Activated naive CD8-positive, alpha-beta T cell treated with anti-CD3 and anti-CD28 coated beads, Interleukin-2, amount 10 ng/mL, durations not matched to agents 7 days and 5 days (primary cell): ENCODE measurements at places on chromosomes 4 and X. TPM values are rescaled to one million over a fixed set of nuclear protein-coding genes. Genes with fewer than 3 reads are reported as not detected.

DNA sequence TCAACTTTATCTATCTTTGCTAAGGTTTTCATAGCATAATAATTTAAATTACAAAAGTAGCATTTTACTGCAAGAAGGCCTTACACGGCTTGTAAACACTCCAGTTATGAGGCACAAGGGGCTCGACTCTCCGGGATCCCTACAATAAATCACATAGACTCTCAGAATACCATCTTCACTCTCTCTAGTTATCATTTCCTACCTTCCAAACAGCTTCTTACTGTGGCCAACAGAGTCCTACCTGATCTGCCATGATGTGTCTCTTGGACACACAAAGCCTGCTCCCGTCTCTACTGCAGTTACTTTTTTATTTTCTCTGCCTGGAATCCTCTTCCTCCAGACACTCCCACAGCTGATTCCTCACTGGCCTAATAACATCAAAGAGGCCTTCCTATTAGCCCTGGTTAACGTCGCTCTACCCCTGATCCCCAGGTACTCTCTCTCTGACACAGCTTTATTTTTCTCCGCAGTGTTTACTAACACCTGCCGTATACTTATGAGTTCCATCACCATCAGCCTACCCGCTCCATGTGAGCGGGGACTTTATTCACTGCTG lies 559.6 kb upstream of the DIPK2B start:
- H3K4me1 ChIP-seq, result peaks cover 63% of the 10 kb centered on the region
- peak overlapping the region; percentile 88 for H3K4me3 ChIP-seq
- no peaks in the 10 kb centered on the region for H3K27me3 ChIP-seq
- no peak for DNase-seq

GRCh38 chrX:107168257-107168656 lies 38.0 kb downstream of the NUP62CL start:
- no peaks in the 10 kb centered on the region for H3K4me1 ChIP-seq
- no peak overlapping the region for H3K4me3 ChIP-seq
- no peak for DNase-seq

DNA sequence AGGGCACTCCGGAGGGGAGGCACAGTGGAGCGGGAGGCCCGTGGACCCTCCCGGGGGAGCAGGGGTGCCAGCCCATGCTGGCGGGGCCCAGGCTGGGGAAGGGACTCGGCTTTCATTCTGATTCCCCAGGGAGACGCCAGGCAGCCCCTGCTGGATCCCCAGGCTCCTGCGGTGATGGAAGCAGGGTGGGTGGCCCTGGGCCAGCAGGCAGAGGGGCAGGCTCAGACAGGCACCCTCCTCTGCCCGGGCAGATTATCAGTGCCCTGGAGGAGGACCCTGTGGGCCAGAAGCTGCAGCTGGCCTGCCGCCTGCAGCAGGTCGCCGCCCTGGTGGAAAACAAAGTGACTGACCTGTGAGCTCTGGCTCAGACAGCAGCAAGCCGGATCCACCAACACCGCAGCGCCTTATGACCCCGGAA lies 2.1 kb upstream of the SRPK3 start:
- no peak overlapping the region for H3K4me3 ChIP-seq
- H3K4me1 ChIP-seq, result no peaks in the 10 kb centered on the region
- no peaks in the 10 kb centered on the region for H3K36me3 ChIP-seq
- H3K27me3 ChIP-seq, result peaks cover 7% of the 10 kb centered on the region
- H3K27ac ChIP-seq, result no peak overlapping the region

The VAMP7 gene
- 27.7 TPM for total RNA-seq

The C4orf51 gene
- total RNA-seq, result not detected

GRCh38 chr4:8768357-8768999 lies 103.2 kb downstream of the HMX1 start:
- no peak overlapping the region for H3K27ac ChIP-seq
- no peaks in the 10 kb centered on the region for H3K27me3 ChIP-seq
- H3K4me3 ChIP-seq, result no peak overlapping the region
- no peak for DNase-seq
- H3K36me3 ChIP-seq, result no peaks in the 10 kb centered on the region

The GPC3 gene
- total RNA-seq, result 0.72 TPM

DNA sequence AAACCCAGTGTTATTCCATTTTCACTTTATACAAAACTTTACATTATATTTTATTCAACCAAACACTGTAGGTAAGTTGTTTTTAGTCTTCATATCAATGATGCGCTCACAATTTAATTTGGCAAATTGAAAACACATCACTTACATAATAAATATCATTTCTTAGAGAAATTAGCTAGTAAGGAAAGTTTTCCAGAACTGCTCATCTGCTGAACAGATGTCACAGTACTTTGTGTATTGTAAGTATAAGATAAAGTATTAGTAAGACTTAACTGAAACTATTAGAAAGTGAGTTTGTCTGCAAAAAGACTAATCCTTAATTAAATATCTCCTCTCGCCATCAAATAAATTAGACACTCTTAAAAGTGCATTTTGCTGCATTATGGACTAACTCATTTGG lies 108.7 kb upstream of the PACRGL start:
- no peak overlapping the region for H3K4me3 ChIP-seq
- no peak for DNase-seq
- no peaks in the 10 kb centered on the region for H3K36me3 ChIP-seq
- H3K4me1 ChIP-seq, result no peaks in the 10 kb centered on the region
- no peaks in the 10 kb centered on the region for H3K27me3 ChIP-seq
- no peak overlapping the region for H3K27ac ChIP-seq

DNA sequence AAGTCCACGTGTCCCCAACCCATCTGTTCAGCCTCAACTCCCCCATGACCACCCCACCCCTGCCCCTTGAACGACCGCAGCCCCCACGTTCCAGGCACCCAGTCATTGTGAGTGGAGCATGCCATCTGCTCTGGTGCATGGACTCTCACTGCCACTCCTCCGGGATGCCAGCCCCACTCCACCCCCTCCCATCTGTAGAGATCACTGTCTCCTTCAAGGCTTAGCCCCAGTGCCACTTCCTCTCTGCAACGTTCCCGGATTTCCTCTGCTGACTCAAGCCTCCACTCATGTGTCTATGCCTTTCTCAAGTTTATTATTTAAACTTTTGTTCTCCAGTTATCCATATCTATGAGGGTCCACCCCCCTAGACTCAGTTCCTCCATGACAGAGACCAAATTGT lies 54.0 kb downstream of the MAML3 start:
- H3K27ac ChIP-seq, result peak overlapping the region; percentile 42
- no peak for DNase-seq
- H3K36me3 ChIP-seq, result peaks cover 9% of the 10 kb centered on the region
- H3K27me3 ChIP-seq, result no peaks in the 10 kb centered on the region

GRCh38 chrX:153551135-153551534 lies 33.7 kb downstream of the ATP2B3 start:
- no peak overlapping the region for H3K4me3 ChIP-seq
- no peaks in the 10 kb centered on the region for H3K36me3 ChIP-seq
- no peak overlapping the region for H3K27ac ChIP-seq
- H3K27me3 ChIP-seq, result peaks cover 2% of the 10 kb centered on the region

The YY2 gene
- total RNA-seq, result 1.4 TPM

- H3K27ac ChIP-seq, result no peak overlapping the region
- no peak for DNase-seq
- no peaks in the 10 kb centered on the region for H3K4me1 ChIP-seq
These were observed 181.0 kb downstream of the GPAT3 start for GRCh38 chr4:83716874-83717273.

- H3K36me3 ChIP-seq, result peaks cover 5% of the 10 kb centered on the region
- no peaks in the 10 kb centered on the region for H3K4me1 ChIP-seq
- no peak for DNase-seq
- peaks cover 3% of the 10 kb centered on the region for H3K27me3 ChIP-seq
These were observed 26.9 kb upstream of the PPP2R3B start for GRCh38 chrX:413322-414201.

GRCh38 chr4:76061982-76062381 lies 12.5 kb upstream of the ART3 start:
- H3K4me1 ChIP-seq, result peaks cover 15% of the 10 kb centered on the region
- no peaks in the 10 kb centered on the region for H3K36me3 ChIP-seq
- H3K27ac ChIP-seq, result no peak overlapping the region
- H3K27me3 ChIP-seq, result peaks cover 2% of the 10 kb centered on the region
- DNase-seq, result no peak
- H3K4me3 ChIP-seq, result no peak overlapping the region

DNA sequence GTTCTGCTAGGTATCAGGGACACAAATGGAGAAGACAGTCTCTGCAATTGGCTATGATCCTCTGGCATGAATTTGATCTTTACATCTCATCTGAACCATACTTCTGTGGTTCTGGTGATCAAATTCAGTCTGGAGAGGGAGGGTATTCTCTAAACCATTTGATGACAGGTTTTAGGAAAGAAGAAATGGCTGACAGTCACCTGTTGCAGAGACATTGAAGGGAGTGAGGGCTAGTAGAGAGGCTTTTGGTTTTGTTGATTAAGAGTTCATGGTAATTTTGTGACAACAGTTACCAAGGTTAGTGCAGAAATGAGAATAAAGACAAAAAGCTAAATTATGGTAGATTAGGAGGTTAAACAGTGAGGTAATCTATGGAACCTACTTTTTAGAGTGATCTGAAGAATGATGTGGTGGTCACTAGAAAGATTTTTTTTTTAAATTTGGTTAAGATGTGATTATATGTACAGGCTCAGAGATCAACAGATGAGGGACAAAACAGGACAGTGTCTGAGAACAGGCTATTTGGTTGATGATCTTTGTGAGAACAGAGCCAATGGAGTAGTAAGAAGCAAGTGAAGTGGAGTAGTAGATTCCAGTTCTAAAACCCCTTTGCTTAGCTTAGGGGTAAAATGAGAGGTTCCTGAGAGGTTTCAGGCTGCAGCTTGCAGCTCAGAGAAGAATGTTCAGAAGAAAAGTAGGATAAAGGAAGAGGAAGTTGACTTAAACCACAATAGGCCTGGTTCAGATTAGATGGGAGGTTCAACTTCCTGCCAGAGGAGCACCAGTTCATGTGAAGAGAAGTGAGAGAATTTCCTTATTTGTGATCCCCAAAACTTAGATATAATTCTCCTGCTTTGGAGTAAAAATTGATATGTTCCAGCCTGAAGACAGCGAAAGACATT lies 34.7 kb downstream of the VSIG4 start:
- peak overlapping the region; percentile 51 for H3K4me3 ChIP-seq
- DNase-seq, result no peak
- H3K27me3 ChIP-seq, result no peaks in the 10 kb centered on the region
- peak overlapping the region; percentile 86 for H3K27ac ChIP-seq

- no peaks in the 10 kb centered on the region for H3K36me3 ChIP-seq
- no peak overlapping the region for H3K4me3 ChIP-seq
- DNase-seq, result no peak
- peaks cover 2% of the 10 kb centered on the region for H3K27me3 ChIP-seq
- peaks cover 5% of the 10 kb centered on the region for H3K4me1 ChIP-seq
- no peak overlapping the region for H3K27ac ChIP-seq
These were observed 237.0 kb downstream of the IDS start for GRCh38 chrX:149267878-149268813.

DNA sequence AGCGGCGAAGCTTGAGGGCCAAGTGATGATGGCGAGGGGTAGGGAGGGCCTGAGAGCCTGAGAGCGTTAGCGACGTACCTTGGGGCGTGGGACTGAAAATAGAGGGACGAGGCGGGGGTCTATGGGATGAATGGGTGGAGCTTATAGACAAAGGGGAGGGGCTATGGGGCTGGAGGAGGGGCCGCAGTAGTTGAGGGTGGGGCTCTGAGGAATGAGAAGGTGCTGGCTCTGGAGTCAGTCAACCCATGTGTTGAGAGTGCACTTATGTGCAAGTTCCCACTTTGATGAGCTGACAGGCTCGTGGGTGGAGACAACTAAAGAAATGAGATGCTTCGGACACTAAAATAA lies 488 bp downstream of the TBC1D25 start:
- no peak for DNase-seq
- no peaks in the 10 kb centered on the region for H3K27me3 ChIP-seq

The XAGE1B gene
- not detected for total RNA-seq

The DRD5 gene
- total RNA-seq, result not detected

The PPP1R2C gene
- not detected for total RNA-seq

- H3K27me3 ChIP-seq, result no peaks in the 10 kb centered on the region
- H3K27ac ChIP-seq, result no peak overlapping the region
- no peak for DNase-seq
- H3K4me1 ChIP-seq, result peaks cover 7% of the 10 kb centered on the region
These were observed 9.2 kb downstream of the VSIG4 start for GRCh38 chrX:66030505-66031317.

DNA sequence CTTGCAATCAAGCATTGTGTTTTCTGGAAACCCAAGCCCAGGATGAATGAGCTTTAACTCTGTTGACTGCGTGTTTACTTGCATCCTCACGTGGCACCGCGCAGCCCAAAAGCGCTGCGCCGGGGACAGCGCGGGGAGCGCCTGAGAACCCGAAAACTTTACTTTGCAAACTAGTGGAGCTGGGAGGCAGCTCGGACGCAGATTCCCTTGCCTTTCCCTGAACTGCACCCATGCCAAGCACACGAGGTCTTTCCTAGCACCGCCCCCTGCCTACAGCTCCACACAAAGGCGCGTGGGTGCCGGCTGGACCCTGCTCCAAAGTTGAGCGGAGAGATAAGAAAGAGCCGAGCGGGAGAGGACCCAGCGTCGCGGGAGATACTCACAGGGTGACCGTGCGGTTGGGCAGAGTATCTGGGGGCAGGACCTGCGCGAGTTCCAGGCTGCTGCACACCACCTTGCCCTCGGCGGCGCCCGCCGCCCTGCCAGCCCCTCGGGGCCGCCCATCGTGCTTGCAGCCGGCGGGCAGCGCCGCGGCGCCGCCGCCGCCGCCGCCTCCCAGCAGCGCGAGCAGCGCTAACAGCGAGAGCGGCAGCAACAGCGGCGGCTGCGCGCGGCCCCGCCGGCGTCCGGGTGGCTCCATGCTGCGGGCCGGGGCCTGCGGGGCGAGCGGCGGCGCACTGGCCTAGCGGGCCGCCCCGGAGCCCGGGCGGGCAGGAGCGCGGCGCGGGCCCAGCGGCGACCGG lies 550 bp downstream of the ADGRA3 start:
- peak overlapping the region; percentile 94 for H3K4me3 ChIP-seq
- H3K4me1 ChIP-seq, result peaks cover 14% of the 10 kb centered on the region
- H3K27me3 ChIP-seq, result peaks cover 19% of the 10 kb centered on the region
- peak overlapping the region; percentile 74 for H3K27ac ChIP-seq
- H3K36me3 ChIP-seq, result peaks cover 2% of the 10 kb centered on the region

The DCAF12L2 gene
- total RNA-seq, result not detected

GRCh38 chr4:117478702-117479101 lies 393.3 kb upstream of the TRAM1L1 start:
- no peak for DNase-seq
- no peaks in the 10 kb centered on the region for H3K36me3 ChIP-seq
- H3K27me3 ChIP-seq, result no peaks in the 10 kb centered on the region
- H3K4me1 ChIP-seq, result no peaks in the 10 kb centered on the region

The TMPRSS11B gene
- not detected for total RNA-seq

DNA sequence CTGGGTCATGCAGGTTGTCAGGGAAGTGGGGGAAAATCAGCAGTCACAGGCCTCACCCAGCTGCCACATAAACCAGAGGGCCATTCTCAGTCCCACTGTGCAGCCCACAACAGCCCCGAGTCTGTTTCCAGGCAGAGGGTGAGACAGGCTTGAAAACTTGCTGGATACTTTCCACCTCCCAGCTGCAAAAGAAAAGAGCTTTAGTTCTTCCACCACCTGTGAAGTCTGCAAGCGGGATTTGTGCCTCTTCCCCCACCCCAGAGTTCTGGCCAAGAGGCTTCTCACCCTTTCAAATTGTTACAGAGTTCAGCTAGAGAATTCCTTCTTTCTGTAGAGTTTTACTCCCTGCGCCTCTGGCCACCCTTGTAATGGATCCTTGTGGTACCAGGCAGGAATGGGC lies 115.5 kb upstream of the ZDHHC15 start:
- no peak overlapping the region for H3K27ac ChIP-seq
- H3K4me3 ChIP-seq, result no peak overlapping the region
- no peaks in the 10 kb centered on the region for H3K36me3 ChIP-seq
- no peak for DNase-seq

GRCh38 chr4:67521506-67521905 lies 23.8 kb downstream of the CENPC start:
- H3K27ac ChIP-seq, result no peak overlapping the region
- no peak for DNase-seq
- H3K4me3 ChIP-seq, result no peak overlapping the region

The PI4K2B gene
- total RNA-seq, result 35.1 TPM
